Fibroblast of lung (primary cell): ENCODE measurements at places on chromosomes 13 and 19. TPM values are rescaled to one million over a fixed set of nuclear protein-coding genes. Genes with fewer than 3 reads are reported as not detected.
A peak's percentile ranks its signal among the peaks of the same experiment; 100 is the strongest.

Gene C13orf46
- 0.26 and 0.50 TPM in 2 replicates for total RNA-seq

Gene KLF12
- 10.5 and 11.4 TPM in 2 replicates for total RNA-seq

Gene PEAK3
- not detected in 2 replicates for total RNA-seq

- no peak for DNase-seq
These were observed 10.6 kb downstream of the TFDP1 start for GRCh38 chr13:113595131-113595530.

- no peak for DNase-seq
These were observed 67.8 kb downstream of the DGKH start for GRCh38 chr13:42116225-42116624.

GRCh38 chr13:40233731-40234195 lies 432.7 kb downstream of the FOXO1 start:
- no peak for DNase-seq

DNA sequence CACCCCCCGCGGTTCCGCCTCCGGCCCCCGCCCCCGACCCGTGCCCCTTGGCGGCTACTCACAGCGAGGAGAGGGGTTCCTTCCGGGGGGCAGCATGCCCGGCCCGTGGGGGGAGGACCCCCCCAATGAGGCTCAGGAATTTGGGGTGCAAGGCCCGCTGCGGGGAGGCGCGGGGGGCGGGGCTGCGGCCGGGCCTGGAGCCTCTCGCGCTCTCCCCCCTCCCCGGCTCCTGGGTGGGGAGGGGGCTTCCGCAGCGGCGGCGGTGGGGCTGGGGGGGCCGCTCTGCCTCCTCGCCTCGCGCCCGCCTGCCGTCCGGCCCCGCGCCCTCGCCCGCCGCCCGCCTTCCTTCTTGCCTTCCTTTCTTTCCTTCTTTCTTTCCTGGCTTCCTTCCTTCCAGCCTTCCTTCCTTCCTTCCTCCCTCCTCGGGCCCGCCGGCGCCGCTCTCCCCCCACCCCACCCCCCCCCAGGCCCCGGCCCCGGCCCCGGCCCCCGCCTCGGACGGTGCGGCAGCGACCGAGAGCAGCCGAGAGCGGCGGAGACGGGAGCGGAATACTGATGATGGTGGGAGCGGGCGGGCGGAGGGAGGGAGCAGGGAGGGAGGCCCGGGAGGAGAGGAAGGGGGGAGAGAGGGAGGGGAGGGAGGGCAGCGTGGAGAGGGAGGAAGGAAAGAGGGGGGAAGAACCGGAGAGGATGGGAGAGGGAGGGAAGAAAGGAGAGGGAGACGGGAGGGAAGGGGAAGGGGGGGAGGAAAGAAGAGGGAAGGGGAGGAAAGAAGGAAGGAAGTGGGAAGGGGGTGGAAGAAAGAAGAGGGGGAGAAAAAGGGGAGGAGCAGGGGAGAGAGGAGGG lies at the start of gene LRRC4B:
Gene LRRC4B, minus strand, starts transcription at position 554 of the 846 bp plus-strand sequence. CDS start 19,597 bp downstream, outside the sequence.
- DNase-seq, result no peak

Gene THSD8
- total RNA-seq, result 0.51 TPM in 1 of 2 replicates, not detected in the other

DNA sequence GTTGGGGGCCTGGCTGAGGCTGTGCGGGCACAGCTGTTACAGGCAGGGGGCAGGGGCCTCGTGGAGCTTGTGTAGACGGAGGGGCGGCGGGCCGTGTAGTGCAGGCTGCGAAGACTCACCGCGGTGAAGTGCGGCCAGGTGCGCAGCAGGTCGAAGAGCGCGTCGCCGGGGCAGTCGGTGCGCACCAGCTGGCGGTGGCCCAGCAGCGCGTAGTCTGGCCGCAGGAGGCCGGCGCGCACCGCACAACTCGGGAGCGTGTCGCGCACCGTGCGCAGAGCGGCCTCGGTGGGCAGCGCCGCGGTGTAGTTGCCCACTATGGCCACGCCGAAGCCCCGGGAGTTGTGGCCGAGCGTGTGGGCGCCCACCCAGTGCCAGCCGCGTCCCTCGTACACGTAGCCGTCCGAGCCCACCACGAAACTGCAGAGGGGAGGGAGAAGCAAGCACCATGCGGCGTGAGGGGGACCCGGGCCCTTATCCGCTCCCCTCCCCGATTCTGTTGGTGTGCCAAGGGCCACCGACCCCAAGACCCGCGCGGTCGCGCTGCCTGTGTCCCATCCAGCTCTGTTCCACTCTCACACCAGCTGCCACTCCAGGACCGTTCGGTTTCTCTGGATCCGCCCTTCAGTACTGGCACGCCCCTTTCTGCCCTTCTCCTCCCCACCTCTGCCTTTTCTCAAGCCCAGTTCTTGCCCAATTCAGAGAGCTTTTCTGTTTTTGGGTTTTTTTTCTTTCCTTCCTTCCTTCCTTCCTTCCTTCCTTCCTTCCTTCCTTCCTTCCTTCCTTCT lies 5.4 kb upstream of the RASAL3 start:
- no peak for DNase-seq

Gene PLA2G4C
- 31.9 and 39.3 TPM in 2 replicates for total RNA-seq

DNA sequence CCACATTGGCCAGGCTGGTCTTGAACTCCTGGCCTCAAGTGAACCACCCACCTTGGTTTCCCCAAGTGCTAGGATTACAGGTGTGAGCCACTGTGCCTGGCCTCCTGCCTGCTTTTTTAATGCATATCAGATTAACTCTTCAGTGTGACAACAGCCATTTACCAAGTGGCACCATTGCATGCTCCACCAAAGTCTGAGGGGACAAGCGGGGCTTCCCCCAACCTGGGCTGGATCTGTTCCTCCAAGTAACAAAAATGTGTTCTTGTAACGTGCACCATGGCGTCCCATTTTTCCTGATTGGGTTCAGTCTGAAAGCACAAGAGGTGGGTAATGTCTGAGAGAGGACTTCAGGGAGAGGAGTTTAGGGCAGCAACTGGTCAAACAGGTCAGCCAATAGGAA lies 77.8 kb downstream of the TEX29 start:
- DNase-seq, result no peak

DNA sequence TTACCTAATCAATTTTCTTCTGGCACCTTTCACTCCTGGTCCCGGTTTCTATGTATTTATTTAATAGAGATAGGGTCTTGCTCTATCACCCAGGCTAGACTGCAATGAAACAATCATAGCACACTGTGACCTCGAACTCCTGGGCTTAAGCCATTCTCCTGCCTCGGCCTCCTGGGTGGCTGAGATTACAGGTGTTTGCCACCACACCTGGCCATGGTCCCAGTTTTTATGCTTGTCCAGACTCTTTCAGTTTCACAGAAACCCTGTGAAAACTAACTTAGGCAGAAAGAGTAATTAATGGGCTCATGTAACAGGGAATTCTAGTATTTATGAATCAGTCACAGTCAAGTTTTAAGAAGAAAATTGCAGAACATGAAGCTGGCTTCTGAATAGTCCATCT lies 9.0 kb upstream of the STK24 start:
- DNase-seq, result no peak

Gene TMEM255B
- total RNA-seq, result 0.26 and 10.4 TPM in 2 replicates

DNA sequence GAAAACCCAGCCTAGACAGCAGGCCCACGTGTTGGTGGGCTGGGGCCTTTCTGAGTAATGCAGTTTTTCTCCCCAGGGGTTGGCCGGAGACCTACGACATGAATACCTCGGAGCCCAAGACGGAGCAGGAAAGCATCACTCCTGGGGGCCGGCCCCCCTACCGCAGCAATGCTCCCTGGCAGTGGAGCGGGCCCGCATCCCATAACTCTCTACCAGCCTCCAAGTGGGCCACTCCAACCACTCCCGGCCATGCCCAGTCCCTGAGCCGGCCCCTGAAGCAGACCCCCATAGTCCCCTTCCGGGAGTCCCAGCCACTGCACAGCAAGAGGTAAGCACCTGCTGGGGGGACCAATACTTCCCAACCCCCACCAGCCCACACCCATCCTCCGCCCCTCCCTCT lies 82.9 kb downstream of the DPF1 start:
- no peak for DNase-seq

Gene IGFL2
- total RNA-seq, result not detected in 2 replicates

Gene PEX11G
- total RNA-seq, result 3.8 and 3.9 TPM in 2 replicates

- DNase-seq, result no peak
These were observed 18.2 kb downstream of the COMP start for GRCh38 chr19:18772620-18773587.

DNA sequence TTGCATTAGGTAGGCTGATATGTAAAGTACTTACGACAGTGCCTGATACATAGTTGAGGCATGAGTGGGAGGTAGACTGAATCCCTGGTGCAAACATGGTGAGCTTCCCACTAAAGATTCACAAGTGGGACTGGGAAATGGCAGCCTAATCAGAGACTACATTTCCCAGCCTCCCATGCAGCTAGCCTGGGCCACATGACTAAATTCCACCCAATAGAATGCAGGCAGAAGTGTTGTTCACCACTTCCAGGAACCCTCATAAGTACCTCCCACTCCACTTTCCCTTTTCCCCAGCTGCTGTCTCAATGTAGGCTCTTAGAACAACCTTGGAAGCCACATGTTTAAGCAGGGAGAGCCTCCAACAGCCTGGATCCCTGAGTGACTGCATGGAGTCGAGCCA lies 104.9 kb downstream of the CACNA1A start:
- peak; percentile 12 for DNase-seq

Gene PSG2
- not detected in 2 replicates for total RNA-seq

Gene LCP1
- total RNA-seq, result under 0.01 and 0.51 TPM in 2 replicates

DNA sequence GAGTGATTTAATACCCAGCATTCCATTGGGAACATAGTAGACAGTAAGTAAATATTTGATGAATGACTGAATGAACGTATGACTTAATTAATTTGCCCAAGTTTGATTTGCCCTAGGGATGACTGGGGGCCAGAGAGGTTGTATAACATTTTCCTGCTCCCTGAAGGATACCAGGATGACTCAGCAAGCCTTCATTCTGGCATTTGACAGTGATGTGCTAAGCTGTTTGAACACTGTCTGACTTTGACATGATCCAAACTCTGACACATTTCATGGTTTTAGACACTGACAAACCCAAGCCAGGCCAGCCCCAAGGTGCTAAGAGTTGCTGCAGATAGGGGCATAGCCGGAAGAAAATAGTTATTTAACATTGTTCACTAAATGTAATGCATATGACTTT lies 53.4 kb upstream of the KLF12 start:
- peak; percentile 32 for DNase-seq

DNA sequence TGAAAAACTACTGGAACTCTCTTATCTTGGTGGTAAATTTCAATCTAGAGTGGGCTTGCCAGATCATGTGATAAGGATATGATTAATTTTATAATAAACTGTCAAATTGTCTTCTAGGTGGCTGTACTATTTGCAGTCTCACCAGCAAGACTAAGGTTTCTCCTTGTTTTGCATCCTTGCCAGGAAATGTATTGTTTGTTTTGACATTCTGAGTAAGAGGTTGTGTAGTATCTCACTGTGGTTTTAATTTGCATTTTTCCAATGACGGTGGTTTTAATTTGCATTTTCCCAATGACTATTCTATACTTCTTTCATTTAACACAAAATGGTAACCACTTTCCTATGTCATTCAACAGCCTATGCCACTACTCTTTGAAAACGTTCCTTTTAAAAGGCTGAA lies 2.0 kb downstream of the CAB39L start:
- DNase-seq, result peak; percentile 89

GRCh38 chr13:83882606-83882959 lies 309 bp upstream of the SLITRK1 start:
- no peak for DNase-seq

- DNase-seq, result peak; percentile 59
These were observed 133.5 kb upstream of the IRS2 start for GRCh38 chr13:109919715-109920375.

- no peak for DNase-seq
These were observed 97.7 kb upstream of the DOCK9 start for GRCh38 chr13:99075268-99076191.

Gene SIGLEC8
- total RNA-seq, result not detected in 2 replicates

DNA sequence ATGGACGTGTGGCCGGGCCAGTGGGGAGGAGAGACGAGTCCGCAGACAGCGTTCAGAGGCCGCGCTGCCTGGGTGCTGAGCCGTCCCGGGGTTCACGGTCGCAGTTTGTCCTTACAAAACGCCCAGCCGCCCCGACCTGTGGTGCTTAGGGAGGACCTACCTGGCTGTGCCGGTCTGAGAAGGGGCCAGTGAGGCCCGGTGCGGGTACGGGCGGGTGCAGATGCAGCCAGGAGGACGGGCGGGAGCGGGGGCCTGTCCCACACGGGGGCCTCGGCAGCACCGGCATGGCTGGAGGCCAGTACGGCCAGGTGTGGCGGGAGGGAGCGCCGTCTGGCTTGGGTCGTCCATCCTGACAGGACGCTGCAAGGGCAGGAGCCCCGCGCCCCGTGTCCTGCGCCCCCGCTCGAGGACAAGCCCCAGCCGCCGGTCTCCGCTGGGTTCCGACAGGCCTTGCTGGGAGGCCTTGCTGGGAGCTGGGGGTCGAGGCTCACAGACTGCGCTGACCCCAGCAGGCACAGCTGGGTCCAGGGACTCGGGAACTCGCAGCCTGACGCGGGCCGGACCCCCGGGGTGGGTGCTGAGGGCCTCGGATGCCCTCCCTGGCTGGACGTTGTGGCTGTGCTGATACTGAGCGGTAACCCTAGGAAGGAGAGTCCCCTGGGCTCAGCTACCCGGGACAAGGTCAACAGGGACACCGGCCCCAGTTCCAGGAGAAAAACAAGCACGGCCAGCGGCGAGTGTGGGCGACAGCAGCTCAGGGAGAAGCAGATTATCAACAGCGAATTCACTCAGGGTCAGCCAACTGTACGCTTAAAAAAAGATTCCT lies 5.3 kb upstream of the PROZ start:
- no peak for DNase-seq

GRCh38 chr13:110337247-110337646 lies 30.2 kb downstream of the COL4A2 start:
- no peak for DNase-seq
